Non-pigmented ciliary epithelial cell (primary cell): ENCODE measurements at places on chromosomes 12 and 14.

DNA sequence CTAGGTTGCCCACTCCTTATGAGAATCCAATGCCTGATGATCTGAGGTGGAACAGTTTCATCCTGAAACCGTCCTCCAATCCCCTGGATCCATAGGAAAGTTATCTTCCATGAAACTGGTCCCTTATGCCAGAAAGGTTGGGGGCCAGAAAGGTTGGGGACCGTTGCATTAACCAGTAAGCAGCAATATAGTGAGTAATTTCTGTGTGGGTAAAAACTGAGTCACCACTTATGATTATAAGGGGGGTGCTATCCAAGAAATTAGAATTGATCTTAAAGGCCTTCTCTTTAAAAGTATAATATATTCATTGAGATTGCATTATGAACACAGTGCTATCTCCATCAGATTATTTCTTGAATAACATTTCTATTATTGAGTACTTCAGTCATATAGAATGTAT, 97.2 kb downstream of the PCNX1 start:
- no peak for DNase-seq

- DNase-seq, result no peak
These were observed 159.0 kb downstream of the DERA start for GRCh38 chr12:16070113-16070512.

DNA sequence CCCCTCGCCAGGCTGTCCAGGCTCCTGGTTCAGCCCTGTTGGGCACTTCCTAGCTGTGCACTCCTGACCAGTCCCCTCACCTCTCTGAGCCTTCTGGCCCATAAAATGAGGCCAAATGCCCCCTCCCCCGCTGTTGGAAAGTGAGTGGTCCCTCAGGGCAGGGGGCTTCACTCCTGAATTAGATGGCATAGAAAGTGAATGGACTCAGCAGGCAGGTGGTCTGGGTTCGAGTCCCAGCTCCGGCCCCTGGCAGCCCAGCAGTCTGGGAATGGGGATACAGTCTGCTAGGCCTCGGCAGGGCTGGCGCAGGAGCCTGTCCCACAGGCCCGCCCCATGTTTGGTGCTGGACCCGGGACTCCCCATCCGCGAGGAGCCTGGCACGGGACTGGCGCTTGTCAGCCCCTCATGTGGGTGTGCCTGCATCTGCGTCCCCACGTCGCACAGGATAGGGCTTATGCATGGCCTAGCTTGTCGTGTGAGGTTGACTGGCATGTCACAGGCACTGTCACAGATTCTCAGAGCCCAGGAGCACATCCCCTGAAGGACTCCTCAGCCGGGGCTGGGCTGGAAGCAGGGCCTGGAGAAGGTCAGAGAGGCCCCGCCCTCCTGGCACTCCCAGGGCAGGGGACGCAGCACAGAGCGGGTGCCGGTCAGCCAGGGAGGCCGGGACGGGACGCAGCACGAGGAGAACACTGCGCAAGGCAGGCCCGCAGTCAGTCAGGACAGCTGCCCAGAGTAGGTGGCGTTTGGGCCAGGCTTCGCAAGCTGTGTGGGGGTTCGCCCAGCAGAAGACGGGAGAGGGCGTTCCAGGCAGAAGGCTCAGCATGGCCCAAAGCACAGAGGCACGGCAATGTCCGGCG, 40.5 kb downstream of the DIO3 start:
- DNase-seq, result no peak

GRCh38 chr12:76714415-76714814, 49.5 kb upstream of the ZDHHC17 start:
- DNase-seq, result no peak

GRCh38 chr14:26856876-26857518, 259.2 kb upstream of the NOVA1 start:
- DNase-seq, result no peak
